Mesenteric fat pad (tissue), 1 donor: ENCODE measurements at places on chromosomes 2 and 18.
A peak's percentile ranks its signal among the peaks of the same experiment; 100 is the strongest.

DNA sequence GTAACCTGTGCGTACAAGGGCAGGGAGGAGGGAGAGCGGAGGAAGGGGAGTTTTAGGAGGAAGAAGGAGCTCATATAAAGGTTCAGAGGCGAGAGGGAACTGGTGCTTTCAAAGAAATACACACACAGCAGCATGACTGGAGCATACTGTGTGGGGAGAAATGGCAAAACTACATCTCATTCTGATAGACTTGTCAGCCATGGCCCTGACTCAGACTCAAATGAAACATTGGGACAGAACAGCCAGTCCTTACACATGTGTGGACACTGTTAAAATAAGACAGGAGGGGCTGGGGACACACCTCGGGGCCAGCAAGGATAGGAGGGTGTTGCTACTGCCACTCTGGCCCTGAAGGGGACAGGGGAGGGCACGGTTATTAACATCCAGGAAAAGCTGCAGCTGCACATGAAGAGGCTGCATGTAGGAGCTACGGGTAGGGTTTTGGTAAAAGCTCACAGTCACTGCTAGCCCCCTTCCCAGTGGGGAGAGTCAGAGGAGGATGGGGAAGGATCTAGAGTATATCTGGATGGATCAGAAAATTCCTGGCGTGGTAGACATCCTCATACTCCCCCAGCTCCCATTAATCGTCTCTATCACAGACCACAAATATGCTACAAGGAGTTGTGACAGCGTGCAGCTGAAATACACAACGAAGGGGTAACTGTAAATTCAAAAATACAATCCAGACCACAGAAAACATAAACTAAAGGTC is 110.5 kb downstream of the GATA6 start:
- DNase-seq, result no peak

DNA sequence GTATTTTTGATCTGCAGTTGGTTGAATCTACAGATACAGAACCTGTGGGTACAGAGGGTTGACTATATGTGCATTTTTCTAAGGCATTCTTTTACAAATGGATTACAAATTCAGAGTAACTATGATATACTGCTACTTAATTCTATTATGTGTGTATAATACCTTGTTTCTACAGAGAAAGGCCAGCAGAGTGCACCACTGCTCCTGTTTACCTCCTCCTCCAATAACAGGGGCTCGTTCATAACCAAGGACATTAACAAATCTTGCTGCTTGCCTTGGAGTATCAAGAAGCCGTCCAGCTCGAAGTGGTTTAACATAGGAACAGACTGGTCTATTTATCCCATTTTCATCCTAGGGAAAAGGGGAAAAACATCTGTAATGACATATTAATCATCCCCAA is 16.4 kb downstream of the CEP76 start:
- DNase-seq, result no peak

DNA sequence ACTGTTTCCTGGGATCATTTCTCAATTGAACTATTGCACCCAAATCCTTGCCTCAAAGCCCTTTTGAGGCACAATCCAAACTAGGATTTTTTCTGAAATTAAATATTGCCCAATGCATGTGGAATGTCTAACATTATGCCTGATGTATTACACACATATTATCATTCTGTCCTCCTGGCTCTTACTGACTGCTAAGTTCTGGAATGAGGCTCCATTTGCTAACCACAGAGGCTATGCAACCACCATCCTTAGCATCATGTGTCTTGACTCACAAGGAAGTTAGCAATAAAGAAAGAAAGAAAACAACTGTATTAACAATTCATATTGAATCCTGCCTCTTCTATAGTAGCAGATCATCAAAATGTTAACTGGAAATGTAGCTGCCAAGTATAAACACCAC is 1142.7 kb downstream of the CNTNAP5 start:
- DNase-seq, result no peak

- no peak for DNase-seq
Observed at GRCh38 chr2:88549616-88550292, 77.5 kb downstream of the EIF2AK3 start.

DNA sequence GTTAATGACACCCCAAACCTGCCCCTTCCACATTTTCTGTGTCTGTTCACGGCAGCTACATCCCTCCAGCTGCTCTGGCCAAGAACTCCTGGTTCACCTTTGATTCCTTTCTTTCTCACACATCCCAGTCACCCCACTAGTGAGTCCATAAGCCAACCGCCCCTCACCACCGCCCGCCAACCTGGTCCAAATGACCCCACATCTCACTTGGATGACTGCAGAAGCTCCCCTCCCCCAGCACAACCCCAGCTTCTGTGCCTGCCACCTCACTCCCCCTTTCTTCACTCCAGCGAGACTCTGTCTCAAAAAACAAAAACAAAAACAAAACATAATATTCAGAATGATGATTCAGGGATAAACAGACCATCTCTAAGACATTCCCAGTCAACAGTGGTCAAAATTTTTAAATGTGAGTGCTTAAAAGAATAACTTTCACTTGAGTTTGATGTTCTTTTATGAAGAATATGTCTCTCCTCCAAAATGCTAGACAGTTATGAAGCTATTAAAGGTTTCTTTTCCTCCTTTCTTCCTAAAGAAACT is 3.2 kb downstream of the CYS1 start:
- no peak for DNase-seq

DNA sequence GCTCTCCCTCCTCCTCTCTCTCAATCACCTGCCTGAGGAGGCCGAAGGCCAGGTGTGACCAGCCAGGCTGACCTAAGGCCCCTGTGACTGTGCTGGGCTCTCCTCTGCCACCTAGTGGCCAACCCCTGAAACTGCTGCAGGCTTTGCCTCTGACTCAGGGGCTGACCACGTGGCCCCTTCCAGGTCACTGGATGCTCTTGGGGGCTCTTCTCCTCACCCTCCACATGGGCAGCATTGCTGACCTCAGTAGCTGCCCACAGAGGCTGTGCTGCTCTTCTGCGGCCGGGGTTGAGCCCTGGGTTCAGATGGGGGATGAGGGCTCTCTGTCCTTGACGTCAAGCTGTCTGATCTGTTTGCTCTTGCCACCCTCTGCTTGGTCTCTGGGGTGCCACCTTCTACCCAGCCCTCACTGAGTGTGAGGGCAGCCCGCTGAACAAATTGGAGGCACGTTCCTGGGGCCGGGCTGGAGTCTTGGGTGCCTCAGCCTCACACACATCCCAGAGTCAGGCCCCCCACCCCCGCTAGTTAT is 122.7 kb downstream of the TWIST2 start:
- DNase-seq, result no peak

- no peak for DNase-seq
Observed at GRCh38 chr2:18551169-18551568, 9.3 kb downstream of the RDH14 start.

DNA sequence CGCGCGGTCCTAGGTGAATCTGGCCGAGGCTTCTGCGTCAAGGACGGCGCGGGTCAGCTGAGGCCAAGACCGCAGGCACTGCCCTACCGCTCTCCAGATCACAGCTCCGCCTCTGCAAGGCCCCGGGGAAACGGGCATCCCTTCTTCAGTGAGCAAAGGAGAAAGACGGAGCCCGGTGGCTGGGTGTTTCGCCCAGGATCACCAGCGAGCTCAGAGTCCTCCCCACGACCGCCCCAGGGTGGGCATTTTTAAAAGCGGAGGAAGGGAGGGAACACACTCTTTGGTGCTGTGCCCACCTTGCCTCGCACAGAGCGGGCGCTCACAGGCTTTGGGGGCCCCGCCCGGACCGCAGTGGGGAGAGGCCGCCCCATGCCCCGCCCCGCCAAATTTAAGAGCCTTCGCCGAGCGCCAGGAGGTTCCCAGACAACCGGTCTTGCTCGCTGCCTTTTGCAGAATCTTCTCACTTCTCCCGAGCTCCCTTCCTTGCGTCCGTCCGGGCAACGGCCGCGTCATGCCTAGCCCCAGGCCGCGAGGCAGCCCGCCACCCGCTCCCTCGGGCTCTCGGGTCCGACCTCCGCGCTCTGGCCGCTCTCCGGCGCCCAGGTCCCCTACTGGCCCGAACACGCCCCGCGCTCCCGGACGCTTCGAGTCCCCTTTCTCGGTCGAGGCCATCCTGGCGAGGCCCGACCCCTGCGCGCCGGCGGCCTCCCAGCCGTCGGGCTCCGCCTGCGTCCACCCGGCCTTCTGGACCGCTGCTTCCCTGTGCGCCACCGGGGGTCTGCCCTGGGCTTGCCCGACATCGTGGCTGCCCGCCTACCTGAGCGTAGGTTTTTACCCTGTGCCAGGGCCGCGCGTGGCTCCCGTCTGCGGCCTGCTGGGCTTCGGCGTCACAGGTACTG is at the start of gene NOTO:
Gene NOTO, plus strand, starts transcription at position 419 of the 899 bp plus-strand sequence. Its CDS starts 93 bp downstream, at position 512.
- peak; percentile 87 for DNase-seq

DNA sequence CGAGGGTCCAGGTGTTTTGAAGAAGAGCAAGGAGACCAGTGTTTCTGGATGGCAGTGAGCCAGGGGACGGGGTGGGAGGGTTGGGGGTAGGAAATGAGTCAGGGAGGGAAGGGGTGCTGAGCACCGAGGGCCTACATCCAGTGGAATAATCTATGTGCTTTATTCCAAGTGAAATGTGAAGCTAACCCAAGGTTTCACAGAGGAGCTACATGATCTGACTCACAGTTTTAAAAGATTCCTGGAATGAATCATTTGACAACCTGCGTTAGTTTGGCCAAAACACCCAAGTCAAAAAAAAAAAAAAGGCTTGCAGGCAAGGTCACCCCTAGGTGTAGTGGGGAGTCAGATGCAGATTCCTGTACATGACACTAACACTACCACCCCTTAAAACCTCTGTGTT is 419.7 kb upstream of the MEX3C start:
- DNase-seq, result no peak

DNA sequence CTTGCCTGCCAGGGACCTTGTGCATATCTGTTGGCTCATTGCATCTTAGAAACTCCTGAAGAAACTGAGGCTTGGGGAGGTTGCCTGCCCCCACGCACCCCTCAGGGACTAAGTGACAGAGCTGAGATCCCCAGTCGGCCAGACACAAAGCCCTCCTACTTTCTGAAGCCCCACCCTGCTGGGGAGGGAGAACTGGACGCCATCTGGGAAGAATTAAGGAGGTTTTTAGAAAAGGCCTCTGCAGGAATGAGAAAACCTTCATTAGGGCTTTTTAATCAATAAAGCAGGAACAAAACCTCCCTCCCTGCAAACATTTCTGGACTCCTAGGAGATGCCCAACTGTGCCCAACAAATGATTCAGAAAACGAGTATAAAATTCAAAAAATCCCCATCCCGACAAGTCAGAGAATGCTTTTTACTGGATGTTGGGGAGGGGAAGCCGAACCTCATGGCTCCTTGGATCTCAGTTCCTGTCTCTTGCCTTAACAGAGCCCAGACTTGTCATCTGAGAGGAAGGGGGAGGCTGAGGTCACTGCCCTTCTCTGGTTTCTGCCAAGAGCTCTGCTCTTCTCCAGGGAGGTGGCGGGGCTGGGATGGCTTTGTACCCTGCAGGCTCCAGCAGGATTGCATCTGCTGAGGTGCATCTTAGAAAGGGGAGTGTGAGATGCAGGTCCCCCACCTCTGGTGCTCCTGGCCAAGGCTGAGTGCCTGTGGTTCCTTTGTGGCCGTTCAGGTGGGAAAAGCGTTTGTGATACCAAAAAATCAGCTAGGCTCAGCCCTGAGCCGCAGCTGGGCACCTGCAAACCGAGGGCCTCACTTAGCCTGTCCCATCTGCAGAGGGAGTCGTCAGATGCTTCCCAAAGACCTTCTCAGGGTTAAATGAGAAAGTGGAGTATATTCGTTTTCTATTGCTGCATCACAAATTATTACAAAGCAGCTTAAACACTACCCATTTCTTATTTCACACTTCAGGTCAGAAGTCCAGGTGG is 142.4 kb downstream of the ZFP36L2 start:
- peak; percentile 81 for DNase-seq

DNA sequence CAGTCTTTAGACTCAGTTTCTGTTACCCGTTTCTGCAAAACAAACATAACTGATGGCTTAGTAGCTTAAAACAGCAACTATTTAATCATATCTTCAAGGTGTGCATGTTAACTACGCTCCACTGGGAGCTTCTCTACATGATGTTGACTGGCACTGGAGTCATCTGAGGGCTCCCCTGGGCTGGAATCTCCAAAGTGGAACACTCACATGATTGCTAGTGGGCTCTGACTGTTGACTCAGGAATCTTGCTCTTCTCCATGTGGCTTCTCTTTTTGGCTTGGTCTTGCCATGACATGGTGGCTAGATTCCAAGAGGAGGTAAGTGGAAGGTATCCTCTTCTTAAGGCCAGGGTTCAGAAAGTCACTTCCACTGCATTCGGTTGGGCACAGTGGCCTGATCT is 160.8 kb downstream of the PMAIP1 start:
- no peak for DNase-seq

DNA sequence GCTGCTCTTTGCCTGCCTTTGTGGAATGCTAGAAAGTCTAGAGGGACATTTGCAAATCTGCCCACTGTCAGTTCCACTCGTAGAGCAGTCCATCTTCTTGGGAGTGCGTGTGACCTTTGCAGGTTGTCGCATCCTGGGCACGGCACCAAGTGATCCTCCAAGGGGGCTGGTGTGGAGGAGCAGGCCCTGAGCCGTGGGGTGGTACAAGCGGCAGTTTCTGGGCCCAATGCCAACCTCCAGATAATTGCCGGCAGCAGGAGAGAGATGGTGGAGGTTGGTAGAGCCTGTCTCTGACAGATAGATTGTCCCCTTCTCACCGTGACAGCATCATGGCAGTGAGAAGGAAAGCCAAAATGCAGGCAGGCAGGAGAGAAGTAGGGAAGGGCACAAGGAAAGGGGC is 150.7 kb upstream of the SLC14A2 start:
- DNase-seq, result no peak

DNA sequence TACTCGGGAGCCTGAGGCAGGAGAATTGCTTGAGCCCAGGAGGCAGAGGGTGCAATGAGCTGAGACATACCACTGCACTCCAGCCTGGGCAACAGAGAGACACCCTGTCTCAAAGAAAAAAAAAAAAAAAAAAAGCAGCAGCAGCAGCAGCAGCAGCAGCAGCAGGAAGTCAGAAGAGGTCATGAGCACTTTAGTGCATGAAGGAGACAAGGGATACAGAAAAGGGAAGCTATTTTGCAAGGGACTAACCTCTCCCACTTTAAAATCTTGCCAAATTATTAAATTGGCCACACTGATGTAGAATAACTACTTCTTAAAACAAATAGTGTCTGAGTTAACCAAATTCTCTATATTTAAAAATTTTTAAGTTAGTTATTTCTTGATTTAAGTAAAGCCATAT is 113.4 kb upstream of the PDE1A start:
- DNase-seq, result no peak

GRCh38 chr2:55826246-55826645 is 97.3 kb downstream of the EFEMP1 start:
- no peak for DNase-seq

GRCh38 chr2:118671701-118672454 is 175.6 kb downstream of the EN1 start:
- DNase-seq, result no peak

GRCh38 chr2:168009900-168010299 is 237.5 kb downstream of the STK39 start:
- DNase-seq, result no peak

DNA sequence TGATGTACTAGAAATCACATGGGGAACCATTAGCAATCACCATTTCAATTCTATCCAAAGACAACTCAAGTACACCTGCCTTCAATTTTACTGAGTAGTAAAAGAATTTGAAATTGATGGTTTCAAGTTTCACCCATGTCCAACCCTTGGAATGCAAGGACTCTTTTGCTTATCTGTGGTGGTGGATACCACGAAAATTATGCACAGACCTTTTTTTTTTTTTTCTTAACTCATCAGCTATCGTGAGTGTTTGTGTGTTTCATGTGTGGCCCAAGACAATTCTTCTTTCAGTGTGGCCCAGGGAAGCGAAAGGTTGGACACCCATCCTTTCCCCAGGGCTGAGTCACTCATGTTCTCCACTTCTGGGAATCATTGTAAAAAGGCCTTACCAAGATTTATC is 23.1 kb downstream of the ID2 start:
- DNase-seq, result no peak
